ENCODE measurements at places on chromosomes 3 and 15. TPM values are rescaled to one million over a fixed set of nuclear protein-coding genes. Genes with fewer than 3 reads are reported as not detected.

Gene PLIN1
- 20.2 TPM for total RNA-seq

- no peak for DNase-seq
These were observed 248.0 kb upstream of the LYSMD4 start for GRCh38 chr15:99981191-99981647.

DNA sequence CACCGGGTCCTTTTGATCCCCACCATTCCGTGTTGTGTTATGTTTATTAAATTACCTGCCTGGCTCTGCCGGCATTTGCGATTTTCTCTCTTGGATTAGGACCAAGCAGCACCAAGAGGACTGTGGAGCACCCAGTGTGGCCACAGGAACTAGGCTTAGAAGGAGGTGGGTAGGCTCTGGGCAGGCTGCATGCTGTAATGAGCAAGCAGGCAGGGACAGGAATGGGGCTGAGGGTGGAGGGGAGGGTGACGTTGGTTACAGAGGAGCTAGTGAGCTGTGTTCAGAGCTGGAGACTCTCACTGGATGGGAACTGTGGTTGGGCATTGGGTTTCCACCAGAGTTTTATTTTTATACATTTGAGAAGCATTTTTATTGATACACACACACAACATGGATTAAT, 7.9 kb upstream of the SCN5A start:
- no peak for DNase-seq

DNA sequence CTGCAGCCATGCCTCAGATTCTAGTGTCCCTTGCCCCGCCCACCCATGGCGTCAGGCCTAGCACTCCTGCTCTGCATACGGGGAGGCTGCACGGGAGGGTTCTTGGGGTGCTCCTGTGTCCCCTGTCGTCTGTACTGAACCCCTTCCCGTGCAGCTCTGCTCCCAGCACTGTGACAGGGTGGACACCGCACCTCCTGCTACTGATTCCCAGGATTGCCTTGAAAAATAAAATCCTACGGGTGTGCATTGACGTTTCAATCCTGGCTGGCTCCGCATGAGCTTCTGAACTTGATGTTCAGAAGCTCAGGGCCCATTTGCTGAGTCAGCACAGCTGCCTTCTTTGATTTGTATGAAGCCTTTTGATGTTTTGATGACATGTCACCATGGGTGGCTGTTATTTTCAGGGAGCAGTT, 176.4 kb downstream of the APBA2 start:
- DNase-seq = no peak

Gene ISLR
- total RNA-seq = 5.8 TPM

- no peak for DNase-seq
These were observed 33.7 kb downstream of the THRB start for GRCh38 chr3:24460974-24461373.

DNA sequence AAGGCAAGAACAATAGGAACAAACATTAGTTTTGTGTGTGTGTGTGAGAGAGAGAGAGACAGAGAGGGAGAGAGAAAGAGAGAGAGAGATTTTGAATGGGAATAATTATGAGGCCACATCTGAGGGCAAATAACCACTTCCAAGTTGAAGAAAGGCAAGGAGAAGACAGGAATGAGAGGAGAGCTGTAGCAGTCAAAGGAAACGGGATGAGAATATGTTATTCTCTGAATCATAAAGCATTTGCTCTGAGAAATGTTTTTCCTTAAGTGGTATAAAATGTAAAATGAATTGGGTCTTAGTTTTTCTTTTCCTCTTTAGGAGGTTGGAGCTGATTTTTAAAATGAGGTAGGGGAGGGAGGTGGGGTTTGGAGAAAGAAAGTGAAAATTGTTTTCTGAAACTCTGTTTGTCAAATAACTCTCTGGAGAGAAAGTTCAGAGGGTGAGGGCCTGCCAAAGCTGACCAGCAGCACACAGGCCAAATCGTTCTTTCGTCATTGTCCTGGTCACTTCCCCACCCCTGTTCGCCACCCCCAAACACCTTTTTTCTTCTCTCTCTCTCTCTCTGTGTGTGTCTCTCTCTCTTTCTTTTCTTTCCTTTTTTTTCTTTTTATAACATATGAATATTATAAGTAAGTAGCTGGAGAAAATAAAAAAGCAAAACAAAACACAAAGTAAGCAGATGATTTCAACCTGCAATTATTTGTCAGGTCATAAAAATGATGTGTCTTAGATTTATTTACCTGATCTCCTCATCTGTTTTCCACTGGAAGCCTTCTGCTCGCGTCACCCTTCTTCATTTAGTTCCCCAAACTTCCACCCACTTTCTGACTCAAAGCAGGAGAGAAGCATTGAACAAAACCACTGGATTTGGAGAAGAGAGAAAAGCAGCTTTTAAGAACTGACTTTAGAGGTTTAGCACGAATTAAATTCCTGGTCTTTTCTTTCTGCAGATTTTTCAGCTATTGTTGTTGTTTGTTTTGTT, 110.6 kb downstream of the LPP start:
- DNase-seq = no peak

DNA sequence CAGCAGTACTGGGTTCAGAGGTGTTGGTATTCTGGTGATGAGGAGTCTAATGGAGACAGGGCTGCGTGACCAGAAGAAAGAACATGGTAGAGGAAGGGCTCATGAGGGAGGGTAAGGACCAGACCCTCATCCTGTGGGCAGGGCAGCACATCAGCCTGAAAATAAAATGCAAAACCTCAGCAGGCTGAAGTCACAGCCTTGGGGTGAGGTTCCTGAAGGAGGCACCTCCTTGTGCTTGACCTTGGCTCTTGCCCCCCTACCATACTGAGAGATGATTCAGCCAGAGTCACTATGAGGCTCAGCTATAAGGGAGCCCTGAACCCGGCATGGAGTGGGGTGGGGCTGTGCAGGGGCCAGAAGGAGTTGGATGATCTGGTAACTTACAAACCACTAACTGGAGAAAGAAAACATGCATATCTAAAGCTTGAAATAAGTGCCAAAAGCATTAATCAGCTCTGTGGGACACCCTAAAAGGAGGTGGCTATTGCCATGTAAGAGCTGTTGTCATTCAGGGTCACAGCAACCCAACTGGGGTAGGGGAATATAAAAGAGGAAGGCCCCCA, 60.2 kb downstream of the CORO2B start:
- no peak for DNase-seq

GRCh38 chr3:129947538-129948240, 26.8 kb upstream of the TRH start:
- no peak for DNase-seq

Gene FGF7
- 24.5 TPM for total RNA-seq

Gene GABRG3
- total RNA-seq = not detected

DNA sequence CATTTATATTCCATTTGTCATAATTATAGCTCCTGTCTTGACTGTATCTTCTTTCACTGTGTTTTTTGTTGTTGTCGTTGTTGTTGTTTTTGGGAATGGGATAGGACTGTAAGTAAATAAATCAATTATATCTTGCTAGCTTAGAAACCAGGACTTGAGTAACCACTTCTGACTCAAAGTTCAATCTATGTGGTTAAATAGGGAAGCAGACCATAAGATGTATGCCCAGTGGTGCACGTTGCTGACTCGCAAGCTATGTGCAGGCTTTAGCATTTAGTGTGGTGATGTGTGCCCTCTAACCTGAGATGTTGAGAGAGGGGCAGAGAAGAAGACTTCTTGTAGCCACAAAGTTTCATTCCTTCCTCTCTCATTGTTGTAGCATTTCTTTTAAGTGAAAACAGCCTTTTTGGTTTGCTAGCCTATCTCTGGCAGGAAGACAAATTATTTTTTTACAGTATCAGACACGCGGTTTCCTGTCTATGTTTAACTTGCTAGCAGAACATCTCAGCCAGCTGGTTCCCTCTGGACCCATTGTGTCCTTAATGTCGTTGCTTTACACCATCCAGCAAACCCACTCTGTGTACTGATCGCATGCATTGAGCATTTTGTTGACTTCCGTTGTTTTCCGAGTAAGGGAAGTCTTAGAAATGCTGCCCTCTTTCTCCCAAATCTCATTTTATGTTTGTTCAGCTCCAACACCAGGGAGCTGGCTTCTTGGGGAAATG, 52.1 kb downstream of the TGFBR2 start:
- DNase-seq = no peak

DNA sequence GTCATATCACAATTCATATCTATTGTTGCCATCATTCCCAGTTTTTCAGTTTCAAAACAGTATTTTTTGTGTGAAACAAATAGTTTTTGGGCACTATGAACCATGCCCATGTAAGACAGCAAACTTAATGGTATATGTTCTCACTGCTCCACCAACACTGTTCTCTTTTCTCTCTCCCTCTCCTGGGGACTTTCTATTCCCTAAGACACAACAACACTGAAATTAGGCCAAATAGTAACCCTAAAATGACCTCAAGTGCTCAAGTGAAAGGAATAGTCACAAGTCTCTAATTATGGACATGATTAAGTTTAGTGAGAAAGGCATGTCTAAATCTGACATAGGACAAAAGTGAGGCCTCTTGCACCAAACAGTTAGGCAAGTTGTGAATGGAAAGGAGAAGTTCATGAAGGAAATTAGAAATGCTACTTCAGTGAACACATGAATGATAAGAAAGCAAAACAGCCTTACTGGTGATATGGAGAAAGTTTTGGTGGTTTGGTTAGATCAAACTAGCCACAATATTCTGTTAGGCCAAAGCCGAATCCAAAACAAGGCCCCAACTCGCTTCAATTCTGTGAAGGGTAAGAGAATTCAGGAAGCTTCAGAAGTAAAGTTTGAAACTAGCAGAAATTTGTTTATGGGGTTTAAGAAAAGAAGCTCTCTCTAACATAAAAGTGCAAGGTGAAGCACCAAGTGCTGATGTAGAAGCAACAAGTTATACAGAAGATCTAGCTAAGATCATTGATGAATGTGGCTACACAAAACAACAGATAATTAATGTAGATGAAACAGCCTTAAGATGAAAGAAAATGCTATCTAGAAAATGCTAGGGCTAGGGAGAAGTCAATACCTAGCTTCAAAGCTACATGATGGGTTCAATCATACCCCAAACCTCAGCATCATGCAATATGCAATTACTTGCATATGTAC, 104.2 kb downstream of the CBLB start:
- DNase-seq = no peak

Gene ITGA11
- 7.8 TPM for total RNA-seq

GRCh38 chr3:107938143-107938542, 152.7 kb downstream of the CD47 start:
- no peak for DNase-seq

- DNase-seq = no peak
These were observed 66.8 kb upstream of the LIMD1 start for GRCh38 chr3:45527727-45528126.

GRCh38 chr15:85318048-85318731, 62.2 kb upstream of the AKAP13 start:
- peak; percentile 29 for DNase-seq

DNA sequence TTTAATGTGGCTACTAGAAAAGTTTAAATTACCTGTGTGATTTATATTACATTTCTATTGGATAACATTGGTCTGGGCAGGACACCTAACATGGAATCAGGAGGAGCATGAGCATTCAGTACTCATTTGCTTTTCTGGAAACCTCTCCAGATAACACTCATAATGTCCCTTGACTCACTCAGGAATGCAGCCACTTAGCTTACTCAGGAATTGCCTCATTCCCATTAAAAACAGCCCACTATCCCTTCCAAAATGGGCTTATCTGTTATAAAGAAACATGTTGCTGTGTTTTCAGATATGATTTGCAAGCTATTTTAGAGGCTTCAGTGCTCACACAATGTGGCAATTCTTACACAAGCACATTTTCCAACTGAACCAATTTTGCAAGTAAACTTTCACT, 17.1 kb downstream of the GBE1 start:
- DNase-seq = no peak

DNA sequence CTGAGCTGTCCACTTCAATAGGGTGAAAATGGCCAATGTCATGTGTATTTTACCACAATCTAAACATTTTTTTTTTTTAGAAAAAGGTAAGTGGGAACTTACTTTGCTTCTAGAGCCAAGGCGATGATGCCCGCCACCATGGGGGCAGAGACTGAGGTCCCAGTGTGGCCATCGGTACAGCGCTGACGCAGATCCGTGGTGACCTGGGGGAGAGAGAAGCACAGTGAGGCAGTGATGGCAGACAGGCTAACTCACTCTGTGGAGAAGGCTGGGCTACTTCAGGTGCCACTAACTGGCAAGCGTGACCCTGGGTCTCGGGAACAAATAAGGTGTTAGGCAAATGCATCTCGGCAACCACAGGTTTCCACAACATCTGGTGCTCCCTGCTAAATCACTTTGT, 94.3 kb upstream of the SNRPA1 start:
- DNase-seq = no peak

GRCh38 chr3:134334231-134334900, 39.9 kb downstream of the AMOTL2 start:
- no peak for DNase-seq

- no peak for DNase-seq
These were observed 99.5 kb downstream of the EPHB1 start for GRCh38 chr3:134894533-134894932.

Gene UCN2
- 0.23 TPM for total RNA-seq

DNA sequence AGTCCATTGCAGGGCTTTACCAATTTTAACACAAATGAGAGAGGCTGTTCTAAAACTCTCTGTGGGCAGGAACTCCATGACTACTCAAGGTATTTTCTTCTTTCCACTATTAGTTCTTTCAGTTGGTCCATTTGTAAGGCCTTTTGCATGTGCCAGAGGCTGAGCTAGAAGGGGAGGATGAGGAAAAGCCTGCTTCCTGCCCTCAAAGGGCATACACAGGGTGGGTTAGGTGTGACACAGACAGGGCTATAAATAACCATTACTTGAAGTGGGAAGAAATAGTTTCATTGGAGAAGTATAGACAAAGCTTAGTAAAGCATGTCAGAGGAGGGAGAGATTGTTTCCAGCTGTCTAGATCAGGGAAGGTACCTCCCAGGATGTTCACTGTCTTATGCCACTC, 52.1 kb upstream of the PRTG start:
- no peak for DNase-seq

Gene NR1D2
- total RNA-seq = 36.5 TPM

DNA sequence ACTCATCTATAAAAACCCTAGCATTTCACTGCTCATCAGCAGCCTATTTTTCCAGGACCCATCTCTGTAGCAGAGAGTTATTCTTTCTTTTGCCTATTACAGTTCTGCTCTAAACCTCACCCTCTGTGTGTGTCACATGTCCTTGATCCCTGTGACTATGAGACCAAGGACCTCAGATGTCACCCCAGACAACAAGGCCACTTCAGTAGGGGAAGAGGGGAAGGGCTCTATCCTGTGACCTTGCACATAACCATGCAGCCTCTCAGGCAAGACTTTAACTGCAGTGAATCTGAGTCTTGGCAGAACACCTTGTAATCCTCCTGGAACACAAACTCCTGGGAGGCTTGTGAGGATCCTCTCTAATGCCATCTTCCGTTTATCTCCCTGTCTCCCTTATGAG, 4.4 kb upstream of the ZNF589 start:
- no peak for DNase-seq

DNA sequence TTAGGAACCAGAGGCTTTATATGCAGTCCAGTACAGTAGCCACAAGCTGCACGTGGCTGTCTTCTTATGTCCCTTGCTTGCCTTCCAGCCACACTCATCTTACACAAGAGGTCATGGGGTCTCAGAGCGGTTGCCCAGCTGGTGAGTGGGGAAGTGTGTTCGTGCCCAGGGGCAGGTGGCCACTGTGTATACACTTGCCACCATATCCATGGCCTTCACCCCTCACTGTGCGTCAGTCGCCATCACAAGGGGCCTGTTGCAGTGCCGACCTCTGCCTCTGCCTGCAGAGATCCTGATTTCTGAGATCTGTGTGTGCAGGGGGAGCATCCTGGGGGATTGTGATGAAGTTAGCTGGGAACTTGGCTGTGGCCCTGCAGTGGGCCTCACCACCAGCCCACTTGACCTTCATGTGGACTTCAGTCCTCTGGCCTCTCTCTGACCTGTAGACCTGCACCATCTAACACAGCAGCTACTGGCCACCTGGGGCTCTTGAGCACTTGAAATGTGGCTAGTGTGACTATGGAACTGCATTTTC, 43.1 kb upstream of the SACM1L start:
- DNase-seq = no peak

Gene C3orf20
- total RNA-seq = 0.31 TPM

All from heart left ventricle (tissue), 16 donors.